ENCODE measurements at places on chromosomes 4 and X.

DNA sequence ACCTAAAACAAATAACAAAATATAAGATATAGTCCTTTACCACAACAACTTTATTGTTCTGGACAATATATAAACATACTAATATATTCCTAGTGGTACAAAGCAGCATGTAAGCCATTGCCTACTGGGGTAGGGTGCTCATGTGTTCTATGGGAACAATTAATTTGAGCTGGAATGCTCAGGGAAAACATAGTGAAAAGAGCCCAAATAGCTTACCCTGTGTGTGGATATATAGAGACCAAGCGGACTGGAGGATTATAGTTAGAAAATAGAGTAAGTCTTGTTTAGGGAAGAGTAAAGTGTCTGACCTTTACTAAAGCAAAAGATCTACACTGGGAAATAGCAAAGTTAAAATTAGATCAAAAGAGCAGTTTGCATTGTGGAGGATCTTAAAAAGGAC is 64.8 kb downstream of the MAD2L1 start:
- DNase-seq = no peak

DNA sequence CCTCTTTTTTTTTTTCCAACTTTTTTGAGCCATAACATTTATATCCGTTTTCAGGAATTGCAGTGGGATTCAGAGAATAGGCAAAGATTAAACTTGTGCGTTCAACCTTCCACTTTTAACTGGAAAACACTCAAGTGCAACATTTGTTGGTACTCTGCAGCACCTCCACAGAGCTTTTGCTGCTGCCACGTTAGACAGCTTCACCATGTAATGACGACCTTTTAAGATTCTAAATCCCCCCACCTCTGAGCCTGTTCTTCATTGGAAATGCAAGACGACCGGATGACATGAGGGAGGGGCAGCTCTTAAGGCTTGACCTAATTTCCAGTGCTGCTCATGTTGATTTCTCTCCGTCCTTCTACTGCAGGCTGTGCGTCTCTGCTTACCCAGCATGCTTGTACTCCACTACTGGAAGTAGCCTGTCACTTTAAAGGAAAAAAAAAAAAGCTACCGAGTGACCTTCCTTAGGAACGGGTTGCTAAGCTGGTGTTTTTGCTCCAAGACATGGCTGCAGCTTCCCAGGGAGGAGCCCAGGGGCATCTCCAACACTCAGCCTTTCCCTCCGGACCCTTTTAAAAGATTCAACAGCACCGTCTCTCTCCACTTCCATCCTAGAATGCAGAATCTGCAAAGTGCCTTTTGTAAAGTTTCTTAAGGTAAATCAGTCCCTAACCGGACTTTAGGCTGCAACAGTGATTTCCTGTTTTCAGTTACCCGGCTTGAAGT is at the start of gene CC2D2A:
TSS of gene CC2D2A (plus strand) at position 481 of the 726 bp plus-strand sequence. CDS start 6,051 bp downstream, outside the sequence.
- DNase-seq = no peak

DNA sequence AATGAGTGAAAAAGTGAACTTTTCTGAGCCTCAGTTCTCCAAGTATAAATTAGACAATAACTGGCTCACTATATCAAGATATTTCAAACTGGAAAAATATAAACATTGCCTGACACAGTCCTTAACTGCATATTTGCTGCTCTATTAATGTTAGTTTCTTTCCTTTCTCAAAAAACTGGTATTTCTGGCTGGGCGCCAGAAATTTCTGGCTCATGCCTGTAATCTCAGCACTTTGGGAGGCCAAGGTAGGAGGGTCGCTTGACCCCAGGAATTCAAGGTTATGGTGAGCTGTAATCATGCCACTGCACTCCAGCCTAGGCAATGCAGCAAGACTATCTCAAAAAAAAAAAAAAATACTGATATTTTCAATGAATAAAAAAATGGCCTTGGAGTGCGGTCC is 227.0 kb downstream of the MAGEB17 start:
- DNase-seq = no peak

GRCh38 chr4:127001933-127002332 is 630.8 kb upstream of the INTU start:
- DNase-seq = no peak

DNA sequence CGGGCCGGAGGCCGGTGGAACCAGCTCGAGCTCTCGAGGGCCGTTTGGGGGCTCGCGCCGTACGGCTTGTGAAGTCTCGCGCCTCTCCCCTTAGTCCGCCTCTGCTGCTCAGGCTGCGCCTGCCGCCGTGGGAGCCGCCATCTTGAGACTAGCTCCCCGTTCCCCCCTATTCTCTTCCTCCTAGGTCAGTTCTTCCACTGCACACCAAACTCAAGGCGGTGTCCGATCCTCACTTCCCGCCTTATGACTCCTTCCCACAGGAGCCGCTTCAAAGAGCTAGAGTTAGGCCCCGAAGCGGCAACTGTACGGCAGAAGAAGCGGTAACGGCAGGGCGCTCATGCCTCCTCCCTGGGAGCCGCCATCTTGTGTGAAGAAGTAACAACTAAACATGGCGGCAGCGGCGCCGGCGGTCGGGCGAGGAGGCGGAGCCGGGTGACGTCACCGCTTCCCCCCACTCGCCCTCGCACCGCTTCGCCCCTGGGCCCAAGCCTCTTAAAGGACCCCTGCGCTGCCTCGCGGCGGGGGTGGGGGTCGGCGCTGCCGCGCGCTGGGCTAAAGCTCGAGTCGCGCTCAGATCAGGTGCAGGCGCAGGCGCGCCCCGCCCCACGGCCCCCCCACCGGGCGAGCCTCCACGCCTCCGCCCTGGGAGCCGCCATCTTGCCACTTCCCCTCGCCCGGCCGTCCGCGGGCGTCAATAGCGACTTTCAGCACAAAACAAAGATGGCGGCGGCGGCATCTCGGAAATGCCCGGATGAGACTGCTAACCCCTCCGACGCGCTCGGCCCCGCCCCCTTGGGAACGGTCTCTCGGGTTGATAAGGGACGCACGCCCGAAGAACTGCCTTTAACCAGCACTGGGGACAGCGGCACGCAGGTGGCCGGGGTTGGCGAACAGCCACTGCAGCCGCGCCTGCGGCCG is at the start of gene HCFC1:
TSS of gene HCFC1 (minus strand) at position 369 of the 918 bp plus-strand sequence. CDS start 978 bp downstream, outside the sequence.
- peak; percentile 87 for DNase-seq

GRCh38 chr4:120940547-120940946 is 18.0 kb upstream of the PRDM5 start:
- no peak for DNase-seq

GRCh38 chrX:10769696-10770619 is 149.6 kb upstream of the MID1 start:
- no peak for DNase-seq

DNA sequence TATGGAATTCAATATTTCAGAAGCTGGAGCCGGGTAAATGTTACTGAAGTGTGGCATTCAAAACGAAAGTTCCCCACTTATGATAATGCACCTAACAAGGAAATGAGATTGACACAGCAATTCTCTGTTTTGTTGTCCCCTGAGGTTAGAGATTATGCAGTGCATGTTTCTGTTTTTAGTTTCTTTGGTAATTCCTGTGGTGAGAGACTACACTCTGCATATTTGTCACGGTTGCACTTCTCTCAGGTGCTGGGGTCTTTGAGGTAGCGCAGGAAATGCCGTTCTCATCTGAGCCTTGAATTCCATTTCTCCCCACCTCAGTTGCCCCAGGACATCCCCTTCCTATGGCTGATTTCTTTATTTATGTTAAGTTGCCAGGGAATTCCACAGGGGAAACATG is 15.3 kb upstream of the BEND4 start:
- no peak for DNase-seq

- DNase-seq = no peak
These were observed 104.1 kb downstream of the KLHL4 start for GRCh38 chrX:87621697-87622096.

- DNase-seq = no peak
These were observed 34.5 kb downstream of the LINC00632 start for GRCh38 chrX:140744085-140744484.

GRCh38 chrX:66004928-66005829 is 34.7 kb downstream of the VSIG4 start:
- no peak for DNase-seq

- no peak for DNase-seq
These were observed 6.8 kb upstream of the CDKL2 start for GRCh38 chr4:75637176-75637575.

DNA sequence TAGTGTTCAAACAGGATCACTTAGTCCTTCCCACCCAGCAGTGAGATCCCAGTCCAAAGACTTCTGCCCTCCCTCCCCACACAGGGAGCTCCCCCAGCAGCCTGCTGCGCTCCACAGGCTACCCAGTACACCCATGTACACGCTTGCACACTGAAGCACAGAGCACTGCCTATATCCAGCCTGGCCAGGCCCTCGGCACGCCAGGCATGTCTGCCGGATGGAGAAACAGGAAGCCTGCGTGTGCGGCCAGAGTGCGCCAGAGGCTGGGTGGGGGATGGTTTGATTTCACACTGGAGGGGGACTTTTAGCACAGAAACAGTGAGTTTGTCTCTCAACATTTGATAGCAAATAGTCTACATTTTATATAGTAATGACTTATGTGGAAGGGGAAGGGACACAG is 833.5 kb upstream of the IGFBP7 start:
- no peak for DNase-seq

- DNase-seq = no peak
These were observed 242.0 kb downstream of the MAPK10 start for GRCh38 chr4:86117705-86118302.

DNA sequence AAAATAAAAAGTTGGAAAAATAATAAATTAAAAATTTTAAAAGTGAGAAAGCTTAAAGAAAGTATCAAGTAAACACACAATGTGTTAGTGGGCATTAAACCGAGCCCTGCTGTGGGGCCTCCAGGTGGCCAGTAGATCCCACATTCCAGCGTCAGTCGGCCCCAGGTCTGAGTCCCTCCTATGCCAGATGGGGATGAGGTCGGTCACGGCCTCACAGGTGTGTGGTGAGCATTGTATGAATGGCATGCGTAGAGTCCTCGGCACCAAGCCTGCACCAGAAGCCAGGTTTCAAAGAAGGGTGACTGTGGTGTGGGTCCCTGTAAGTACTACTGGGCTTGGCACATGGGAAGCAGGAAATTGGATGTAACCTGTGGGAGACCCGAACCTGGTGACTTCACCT is 75.6 kb upstream of the MSX1 start:
- no peak for DNase-seq

DNA sequence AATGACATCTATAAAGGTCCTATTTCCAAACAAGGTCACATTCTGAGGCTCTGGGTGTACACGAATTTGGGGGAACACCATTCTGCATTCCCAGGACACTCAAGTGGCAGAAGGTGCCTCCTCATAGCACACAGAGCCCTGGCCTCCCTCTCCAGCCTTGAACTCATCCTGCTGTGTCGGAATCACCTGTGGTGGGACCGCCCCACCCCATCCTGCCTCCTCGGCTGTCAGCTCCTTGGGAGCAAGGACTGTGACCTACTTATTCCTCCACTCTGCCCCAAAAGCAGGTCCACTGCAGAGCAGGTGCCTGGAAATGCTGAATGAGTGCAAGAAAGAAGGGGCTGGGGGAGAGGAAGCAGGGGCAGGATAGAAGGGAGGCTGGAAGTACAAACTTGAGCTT is 33.5 kb downstream of the HTRA3 start:
- no peak for DNase-seq

DNA sequence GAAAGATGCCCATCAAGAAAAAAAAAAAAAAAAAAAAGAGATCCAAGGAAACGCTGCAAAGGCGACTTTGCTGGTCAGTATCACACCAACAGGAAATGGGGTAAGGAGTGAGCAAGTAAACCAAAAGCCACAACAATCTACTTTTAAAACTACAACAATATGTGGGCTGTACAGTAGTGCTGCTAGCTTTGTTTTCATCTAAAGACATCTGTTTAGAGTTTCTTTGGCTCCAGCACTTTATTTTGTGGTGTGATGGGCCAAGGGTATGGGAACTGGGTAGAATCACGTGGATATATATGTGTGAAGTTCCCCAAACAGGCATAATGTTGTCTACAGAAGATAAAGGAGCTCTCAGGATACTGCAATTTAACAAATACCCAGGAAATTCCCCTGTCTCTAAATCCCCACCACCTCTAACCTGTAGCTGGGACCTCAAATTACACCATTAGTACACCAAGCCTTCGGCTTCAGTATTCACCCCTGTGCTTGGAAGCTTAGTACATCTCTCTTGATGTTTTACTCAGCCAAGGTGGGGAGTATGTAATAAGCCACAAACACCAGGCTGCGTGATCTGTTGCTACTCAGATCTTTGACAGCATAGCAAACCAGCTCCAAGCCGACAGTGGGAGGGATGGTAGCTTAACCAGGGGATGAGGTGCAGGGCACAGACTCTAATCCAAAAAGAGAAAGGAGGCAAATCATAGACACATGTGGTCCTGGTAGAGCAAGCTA is 207.9 kb downstream of the HS6ST2 start:
- no peak for DNase-seq

DNA sequence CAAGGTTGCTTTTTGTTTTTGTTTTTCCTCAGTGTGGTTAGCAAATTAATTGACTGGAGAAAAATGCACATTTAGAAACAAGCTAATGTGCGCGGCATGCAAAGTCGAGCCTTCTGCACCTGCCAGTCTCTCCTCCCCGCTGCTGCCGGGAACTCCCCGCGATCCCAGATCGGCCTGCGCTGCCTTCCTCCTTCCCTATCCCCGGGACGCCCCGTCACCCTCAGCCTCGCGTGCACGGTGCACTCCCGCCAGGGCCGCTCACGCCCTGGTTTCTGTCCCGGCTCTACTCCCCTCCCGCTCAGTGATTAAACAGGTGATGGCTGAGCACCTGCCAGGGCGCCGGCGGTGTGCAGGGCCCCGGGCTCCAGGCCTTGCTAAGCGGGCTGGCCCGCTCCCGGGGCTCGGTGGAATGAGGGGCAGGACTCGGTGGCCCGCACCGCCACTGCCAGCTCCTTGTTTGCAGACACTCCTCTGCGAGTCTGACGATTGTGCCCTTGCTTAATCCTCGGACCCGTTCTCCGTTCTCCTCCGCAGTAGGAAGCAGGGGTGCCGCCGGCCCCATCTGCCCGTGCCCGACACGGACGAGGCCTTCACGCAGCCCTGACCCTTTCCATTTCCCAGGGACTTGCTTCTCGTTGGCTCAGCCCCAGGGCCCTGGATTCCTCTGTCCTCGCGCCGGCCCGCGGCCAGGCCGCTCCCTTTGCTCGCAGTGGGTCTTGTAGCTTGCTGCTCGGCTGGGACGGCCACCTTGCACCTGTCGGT is 143.4 kb downstream of the TRIML1 start:
- no peak for DNase-seq

- no peak for DNase-seq
These were observed 53.9 kb upstream of the HEPH start for GRCh38 chrX:66110112-66110511.

Data from effector memory CD4-positive, alpha-beta T cell (primary cell).